Stimulated activated CD4-positive, alpha-beta T cell treated with anti-CD3 and anti-CD28 coated beads, TNF-alpha, amount 100 ng/mL, for 24 hours (primary cell): ENCODE measurements at places on chromosomes 7 and 10.

DNA sequence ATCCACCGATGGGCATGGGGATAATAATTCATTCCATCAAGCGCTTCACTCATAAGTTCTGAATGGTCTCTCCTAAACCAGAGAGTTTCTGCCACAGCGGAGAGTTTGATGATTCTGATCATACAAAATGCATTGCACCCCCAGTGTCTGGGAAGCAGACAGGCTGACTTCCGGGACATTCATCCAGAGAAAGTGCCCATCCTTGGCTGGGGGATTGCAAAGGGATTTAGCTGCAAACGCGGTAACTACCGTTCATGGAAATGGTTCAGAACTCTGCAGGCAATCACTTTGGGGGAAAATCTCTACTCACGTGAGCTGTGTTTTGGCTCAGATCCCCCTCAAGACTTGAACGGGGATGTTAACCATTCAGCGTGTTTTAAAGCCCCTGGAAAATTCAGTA is 33.4 kb upstream of the CALN1 start:
- DNase-seq = no peak

- DNase-seq = no peak
Measured at GRCh38 chr7:153682628-153683027, 369.6 kb upstream of the DPP6 start.

DNA sequence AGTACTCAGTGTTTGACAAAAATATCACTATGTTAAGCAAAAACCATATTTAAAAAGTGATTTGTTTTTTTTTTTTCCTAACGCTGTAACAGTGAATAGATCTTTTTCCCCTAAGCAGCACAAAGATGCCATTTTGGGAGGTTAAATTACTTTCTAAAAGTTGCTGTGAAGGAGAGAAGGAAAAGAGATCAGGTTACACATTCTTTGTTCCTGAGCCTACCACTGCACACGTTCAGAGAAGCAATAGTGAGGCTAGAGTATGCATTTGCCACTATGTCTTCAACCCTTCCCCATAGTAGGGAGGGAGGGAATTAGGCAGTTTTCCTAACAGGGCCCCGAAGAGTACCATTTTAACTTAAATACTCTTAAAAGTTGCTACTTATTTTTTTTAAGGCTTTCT is 38.9 kb downstream of the BMPR1A start:
- no peak for DNase-seq

DNA sequence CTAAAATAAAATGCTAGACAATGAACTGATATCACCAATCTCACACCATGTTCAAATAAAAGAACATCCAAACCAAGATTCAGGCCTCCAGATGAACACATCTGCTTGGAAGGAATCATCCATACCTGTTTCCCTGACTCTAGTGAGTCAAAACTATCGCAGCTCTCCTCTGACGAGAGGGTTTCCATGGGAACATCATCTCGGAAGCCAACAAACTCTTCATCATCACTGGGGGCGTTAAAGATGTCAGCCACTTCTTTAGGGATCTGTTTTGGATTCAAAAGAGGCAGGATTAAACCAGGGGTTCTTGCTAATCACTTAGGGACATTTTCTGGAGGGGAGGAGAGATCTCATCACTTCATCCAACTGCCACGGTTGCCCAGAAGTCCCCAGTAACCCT is 29.1 kb downstream of the CDCA7L start:
- DNase-seq = no peak

DNA sequence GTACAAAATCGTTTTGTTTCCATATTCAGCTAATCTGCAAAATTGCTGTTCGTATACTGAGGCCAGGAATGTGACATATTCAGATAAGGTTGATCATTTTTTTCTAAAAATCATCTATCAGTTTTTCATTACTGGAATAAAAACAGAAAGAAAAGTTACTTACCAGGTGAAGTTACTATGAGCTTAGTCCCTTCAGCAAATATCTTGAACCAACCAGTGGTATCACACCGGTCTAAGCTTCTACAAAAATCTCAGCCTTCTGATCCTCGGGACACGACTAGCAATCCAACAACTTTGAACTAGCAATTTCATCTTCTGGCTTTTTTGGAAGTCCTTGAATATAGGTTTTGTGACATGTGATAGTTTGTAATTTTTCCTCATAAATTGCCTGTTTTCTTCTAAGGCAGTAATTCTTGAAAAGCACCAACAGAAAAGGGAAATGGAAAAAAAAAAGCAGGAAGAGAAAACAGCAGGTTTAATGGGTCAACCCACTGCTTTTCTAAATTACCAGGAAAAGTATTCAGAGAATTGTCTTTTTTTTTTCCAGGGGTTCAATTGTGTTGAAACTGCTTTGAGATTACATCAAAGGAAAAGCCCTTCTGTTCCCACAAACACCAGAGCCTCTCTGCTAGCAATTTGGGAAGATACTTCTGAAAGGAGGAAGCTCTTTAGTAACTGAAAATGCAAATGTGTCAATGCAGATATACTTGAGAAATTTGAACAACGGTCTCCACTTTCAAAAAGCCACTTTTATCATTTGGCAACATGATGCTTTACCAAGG is 2.9 kb upstream of the TARP start:
- no peak for DNase-seq
